Breast epithelium (tissue), 4 donors: ENCODE measurements at places on chromosomes 7 and 10. TPM values are rescaled to one million over a fixed set of nuclear protein-coding genes. Genes with fewer than 3 reads are reported as not detected.

VGF gene
- not detected for total RNA-seq

DNA sequence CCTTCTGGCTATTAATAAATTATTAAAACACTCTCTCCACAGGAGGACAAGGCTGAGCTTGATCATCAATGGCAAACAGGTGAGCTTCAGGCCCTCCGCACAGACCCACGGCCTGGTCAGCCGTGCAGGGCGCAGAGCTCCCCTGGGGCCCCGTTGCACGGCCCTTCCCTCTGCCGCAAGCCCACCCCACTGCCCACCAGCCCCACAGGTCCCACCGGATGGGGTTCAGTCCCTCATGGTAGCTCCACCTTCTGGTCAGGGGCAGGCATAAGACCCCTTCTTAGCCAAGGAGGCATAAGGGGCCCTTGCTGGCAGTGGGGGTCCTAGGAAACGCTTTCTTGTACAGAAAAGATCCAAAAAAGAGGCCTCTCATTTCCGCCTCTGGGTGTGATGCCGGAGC lies 84.6 kb downstream of the MAD1L1 start:
- no peak for DNase-seq

SLC26A5 gene
- total RNA-seq: 3.6 TPM

DNA sequence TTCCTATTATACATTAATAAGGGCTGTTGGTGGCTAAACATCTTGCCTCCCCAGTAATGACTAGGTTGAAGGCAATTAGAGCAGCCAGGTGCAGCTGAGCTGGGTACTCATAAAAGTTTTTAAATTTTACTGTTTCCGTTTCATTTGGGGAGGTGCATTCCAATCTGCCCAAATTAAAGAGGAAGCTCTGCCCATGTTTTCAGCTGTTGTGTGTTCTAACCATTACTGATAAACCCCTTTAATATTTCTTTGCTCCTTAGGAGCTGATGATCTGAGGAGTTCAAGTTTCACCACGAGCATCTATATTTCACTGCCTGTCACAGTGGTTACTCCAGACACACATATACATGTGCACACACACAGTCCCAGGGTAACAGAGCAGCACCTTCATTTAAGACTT lies 94.4 kb downstream of the JAZF1 start:
- DNase-seq: no peak

- no peak for DNase-seq
Measured at GRCh38 chr10:92747600-92747999, 57.8 kb downstream of the HHEX start.

CCDC3 gene
- 9.8 TPM for total RNA-seq

- DNase-seq: no peak
Measured at GRCh38 chr7:24301703-24302102, 17.7 kb downstream of the NPY start.

DNA sequence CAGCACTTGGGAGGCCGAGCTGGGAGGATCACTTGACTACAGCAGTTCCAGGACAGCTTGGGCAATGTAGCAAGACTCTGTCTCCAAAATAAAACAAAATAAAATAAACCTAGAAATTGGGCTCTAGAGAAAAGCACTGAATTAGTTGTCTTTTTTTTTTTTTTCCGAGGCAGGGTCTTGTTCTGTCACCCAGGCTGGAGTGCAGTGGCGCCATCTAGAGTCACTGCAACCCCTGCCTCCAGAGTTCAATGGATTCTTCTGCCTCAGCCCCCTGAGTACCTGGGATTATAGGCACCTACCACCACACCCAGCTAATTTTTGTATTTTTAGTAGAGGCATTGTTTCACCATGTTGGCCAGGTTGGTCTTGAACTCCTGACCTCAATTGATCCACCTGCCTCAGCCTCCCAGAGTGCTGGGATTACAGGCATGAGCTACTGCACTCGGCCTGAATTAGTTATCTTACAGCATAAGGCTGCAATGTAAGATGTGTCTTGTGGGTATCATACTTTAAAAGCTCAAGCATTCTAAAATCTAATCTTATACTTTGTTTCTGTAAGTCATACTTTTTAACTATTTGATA lies 12.8 kb downstream of the MEIG1 start:
- DNase-seq: no peak

GRCh38 chr10:8060010-8060703 lies 5.7 kb downstream of the GATA3 start:
- no peak for DNase-seq

NIPSNAP2 gene
- total RNA-seq: 128 TPM

DNA sequence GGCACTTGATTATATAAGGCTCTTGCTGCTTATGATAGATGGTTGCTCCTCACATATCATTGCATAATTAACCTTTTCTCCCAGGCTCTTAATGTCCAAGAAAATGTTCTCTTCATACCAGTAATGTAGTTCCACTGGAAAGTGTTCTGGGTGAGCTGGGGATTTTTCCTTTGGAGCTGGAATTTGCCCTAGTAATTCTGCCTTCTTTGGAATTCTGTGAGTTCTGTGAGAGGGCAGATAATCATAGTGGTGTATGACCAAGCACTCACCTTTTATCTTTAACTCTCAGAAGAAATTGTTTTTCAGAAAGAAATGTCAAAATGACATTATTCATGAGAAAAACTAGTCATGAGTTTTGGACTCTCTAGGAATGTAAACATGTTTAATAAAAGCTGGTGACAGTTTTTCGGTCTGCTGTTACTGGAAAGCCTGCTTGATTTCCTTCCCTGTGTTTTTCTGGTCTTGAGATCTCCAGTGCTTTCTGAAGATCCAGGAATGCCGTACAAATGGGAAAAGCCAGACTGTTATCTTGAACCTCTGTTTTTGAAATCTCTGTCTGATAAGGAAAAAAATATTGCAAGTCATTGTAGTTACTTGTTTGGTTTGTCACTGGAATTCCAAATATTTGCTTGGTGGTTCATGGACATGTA lies 148.3 kb upstream of the PRPS1L1 start:
- DNase-seq: no peak

- no peak for DNase-seq
Measured at GRCh38 chr10:14779001-14779651, 4.4 kb upstream of the FAM107B start.

DNA sequence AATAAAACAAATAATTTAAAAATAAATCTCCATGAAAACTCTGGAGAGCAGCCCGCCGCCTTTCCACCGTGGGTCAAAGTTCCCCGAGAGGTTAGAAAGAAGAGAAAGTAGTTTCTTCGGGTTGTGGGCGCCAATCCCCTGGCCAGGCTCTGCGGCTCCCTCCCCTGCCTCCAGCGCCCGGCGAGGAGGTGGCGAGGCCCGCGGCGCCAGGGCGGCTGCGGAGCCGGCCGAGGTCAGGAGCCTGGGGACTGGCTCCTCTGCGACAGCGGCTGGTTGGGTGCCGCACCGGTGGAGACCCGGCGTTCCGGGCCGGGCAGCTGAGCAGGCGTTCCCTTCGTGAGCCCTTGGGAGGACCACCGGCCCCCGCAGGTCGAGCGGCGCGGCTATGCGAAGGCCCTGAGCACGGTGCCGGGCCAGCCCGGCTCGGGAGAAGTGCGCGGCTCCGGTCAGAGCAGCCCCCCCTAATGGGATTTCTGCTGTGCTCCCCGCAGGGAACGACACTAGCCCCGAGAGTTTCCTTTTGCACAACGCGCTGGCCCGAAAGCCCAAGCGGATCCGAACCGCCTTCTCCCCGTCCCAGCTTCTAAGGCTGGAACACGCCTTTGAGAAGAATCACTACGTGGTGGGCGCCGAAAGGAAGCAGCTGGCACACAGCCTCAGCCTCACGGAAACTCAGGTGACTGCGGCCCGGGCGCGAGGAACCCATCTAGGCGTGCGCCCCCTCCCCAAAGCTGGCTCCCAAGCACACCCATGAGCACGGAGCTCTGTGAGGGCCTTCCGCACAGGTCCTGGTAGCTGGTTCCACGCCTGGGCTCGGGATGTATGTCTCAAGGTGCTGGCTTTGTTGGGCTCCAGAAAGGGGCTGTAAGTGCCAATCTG lies 2.8 kb downstream of the EMX2 start:
- no peak for DNase-seq

GRCh38 chr10:7258948-7259523 lies 151.8 kb downstream of the SFMBT2 start:
- DNase-seq: no peak

DNA sequence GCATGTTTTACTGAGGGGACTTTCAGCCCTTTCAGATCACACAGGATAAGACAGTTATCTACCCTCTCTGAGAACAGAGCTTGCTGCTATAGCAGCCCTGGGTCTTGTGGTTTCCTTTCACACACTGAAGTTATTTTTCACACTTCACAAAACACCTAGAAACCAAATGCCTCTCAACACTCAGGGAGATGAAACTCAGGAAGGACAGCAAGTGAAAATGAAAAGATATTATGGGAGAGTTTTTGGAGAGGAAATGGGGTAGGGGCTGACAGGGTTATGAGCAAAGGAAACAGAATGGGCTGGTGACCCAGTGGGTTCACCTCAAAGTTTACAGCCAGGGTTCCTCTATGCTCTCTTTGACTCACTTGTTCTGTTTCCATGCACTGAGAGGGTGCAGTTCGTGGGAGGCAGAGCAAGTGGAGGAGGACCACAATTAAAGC lies 17.0 kb upstream of the GIMAP2 start:
- DNase-seq: no peak

DNA sequence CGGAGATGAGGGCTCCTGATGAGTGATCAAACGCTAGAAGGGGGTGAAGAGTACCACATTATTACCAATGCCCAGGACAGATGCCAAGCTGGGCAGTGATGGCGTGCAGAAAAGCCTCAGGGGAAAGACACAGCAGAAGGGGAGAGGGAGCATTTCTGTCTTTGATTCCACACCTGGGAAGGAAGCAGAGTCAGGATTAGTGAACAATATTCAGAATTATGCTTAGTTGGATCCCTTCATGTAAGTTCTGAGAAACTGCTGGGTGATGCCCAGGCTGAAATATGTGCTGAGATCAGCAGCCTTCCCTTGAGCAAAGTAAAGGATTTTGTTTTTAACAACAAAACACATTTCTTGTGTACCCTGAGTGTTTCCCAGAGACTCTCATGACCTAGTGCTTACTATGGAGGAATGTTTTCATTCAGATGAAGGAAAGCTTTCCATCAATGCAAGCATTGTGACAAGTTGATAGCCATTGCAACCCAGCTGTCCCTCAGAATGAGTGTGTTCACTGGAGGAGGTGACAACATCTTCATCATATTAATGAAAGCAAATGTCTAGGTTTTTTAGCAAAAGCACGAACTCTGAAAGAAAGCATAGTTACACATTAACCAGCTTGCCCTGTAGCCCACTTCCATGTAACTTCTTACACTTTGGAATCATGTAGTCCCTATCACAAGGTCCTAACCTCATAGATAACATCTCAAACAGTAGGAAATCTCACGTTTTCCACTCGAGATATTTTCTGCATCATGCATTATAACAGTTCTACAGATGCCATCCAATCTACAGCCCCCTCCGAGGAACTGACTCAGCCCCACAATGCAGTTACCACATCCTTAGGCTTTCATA lies 23.8 kb upstream of the AKR1C1 start:
- DNase-seq: no peak

- no peak for DNase-seq
Measured at GRCh38 chr7:155322530-155322929, 24.9 kb downstream of the INSIG1 start.

NEUROG3 gene
- not detected for total RNA-seq

- DNase-seq: no peak
Measured at GRCh38 chr10:93680412-93681047, 21.9 kb downstream of the FRA10AC1 start.

GRCh38 chr10:103790580-103790979 lies 64.8 kb downstream of the SH3PXD2A start:
- DNase-seq: no peak

GRCh38 chr10:10038348-10038747 lies 979.3 kb upstream of the CELF2 start:
- no peak for DNase-seq

ACBD7 gene
- total RNA-seq: 1.0 TPM

- DNase-seq: no peak
Measured at GRCh38 chr7:75639886-75640190, 98.9 kb downstream of the HIP1 start.

DNA sequence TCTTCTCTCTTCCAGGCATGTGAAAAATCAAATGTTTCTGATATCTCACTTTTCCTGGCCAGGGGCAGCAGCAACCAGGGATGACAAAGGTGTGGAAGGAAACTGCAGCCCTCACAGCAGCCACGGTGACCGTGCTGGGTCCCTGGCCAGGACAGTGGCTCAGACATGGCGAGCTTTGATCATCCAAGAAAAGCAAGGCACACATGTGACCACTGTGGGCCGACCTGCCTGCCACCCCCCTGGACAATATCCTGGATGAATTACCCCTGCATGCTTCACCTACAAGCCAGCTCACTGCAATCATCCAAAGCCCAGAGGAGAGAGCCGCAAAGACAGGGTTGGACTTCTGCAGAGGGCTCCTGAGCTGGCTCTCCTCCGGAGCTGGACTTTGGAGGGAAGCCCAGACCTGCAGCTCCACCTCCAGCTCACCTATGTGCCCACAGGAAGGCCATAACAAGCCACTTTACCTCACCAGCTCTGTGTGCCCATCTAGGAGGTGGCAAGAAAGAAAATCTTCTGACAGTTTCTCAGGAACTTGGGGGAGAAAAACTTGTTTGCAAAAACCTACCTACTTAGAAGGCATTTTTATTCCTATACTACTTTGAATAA lies 2.7 kb downstream of the CHST15 start:
- DNase-seq: peak; percentile 73

DNA sequence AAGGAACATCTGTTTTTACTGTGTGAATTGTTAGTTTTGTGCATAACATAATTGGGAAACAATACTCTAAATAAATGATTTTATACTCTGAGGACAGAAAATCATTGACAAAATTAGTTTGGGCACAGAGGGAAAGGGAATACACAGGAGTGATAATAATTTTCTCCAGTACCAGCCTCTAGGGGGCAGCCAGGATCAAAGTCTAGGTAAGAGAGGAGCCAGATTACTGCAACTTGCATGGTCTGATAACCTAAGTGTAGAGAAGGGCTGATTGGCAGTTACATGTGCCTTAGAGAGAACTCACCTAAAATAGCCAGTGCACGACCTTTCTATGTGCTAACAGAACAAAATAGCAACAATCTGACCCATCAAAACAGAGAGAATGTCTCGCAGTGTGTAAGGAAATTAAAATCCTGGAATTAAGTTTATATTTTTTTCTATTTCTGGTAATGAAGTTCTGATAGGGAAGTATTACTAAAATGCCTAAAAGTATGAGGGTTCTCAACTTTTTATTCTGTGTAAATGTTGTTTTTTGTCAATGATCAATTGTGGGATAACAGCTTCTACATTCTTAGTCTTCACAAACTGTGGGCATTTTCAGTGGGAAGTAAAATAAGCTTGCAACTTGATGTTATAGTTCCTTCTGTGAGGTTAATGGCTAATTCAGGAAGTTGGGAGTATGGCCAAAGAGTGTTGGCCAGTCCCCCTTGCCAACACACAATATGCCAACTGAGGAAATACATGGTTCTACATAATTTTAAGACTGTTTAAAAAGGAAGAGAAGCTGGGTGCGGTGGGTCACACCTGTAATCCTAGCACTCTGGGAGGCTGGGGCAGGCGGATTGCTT lies 66.4 kb downstream of the EXOC6 start:
- no peak for DNase-seq

UPK3B gene
- total RNA-seq: 77.9 TPM

- no peak for DNase-seq
Measured at GRCh38 chr7:138328215-138328614, 131.8 kb upstream of the TRIM24 start.
